ENCODE measurements at places on chromosomes 5 and 9.

GRCh38 chr9:93059011-93059714 lies 662 bp downstream of the SUSD3 start:
- no peak for DNase-seq

- no peak for DNase-seq
Observed at GRCh38 chr5:115542651-115543364, 1.8 kb downstream of the FEM1C start.

- no peak for DNase-seq
Observed at GRCh38 chr9:82553654-82554366, 509.1 kb downstream of the RASEF start.

DNA sequence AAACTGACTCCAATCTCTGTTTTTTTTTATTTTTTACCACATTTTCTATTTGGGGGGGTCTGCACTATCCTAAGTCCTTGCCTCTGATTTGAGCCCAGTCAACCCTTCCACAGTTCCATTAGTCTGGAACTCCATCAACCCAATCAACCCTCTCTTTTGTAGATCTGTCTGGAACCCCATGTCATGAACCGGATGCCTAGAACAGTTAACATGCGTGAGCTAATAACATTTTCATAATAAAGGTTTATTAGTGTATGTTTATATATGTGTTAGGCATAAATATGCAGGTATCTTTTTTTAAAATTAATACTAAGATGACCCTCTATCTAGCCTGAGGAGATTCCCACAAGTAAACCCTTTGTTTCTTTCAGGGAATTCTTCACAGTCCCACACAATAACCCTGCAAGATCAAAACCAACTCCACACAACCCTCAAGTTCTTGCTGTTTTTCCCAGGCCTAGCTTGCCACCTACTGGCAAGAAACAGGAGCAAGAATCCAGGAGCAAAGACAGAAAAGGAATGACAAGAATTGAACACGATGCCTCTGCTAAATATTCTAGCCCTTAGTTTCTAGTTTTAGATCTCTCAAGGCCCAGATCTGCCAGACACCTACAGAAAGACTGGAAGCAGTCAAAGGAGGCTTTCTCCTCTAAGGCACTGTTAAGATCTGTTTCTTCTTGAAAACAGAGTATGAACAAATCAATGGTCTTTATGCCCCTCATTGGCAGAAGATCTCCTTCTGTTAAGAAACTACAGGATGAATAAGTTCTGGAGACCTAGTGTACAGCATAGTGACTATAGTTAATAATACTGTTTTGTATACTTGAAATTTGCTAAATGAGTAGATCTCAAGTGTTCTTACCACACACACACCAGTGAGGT lies 100.4 kb downstream of the TRIM36 start:
- DNase-seq: peak; percentile 47

DNA sequence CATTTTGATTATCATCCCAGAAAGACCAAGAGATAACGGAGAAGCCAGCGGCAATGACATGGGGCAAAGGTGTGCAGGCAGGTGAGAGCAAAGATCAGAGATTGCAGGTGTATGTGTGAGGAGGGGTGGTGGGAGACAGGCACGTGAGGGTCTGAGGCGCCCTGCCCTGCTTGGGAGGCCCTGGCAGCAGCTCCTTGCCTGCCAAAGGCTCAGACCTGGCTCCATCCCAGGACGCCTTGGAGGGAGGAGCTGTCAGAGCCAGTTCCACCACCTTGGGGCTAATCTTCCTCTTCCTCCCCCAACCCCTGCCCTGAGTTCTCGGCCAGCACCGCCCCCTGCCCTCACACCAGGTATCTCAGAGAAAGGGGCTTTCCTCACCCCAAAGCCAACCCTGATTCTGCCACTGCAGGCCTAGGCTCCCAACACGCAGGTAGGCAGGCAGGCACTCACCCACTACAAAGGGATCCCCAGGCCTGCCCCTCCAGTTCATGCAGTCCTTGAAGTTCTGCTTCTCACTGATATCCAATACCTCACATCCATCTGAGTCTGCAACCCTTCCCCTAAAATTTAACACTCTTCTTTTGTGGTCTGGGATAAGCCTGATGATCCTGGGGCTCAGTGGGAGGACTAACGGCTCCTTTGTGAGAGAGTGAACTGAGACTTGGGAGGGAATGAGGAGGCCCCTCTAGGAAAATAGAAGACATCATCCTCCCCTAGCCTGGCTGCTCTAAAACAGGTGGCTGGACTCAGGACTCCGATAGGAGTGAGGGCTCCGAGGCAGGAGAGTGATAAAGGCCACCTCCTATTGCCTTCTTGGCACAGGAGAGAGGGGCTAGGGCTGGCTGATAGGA lies 1.8 kb downstream of the AQP3 start:
- DNase-seq: no peak

GRCh38 chr5:177154003-177154643 lies 20.6 kb downstream of the NSD1 start:
- no peak for DNase-seq

DNA sequence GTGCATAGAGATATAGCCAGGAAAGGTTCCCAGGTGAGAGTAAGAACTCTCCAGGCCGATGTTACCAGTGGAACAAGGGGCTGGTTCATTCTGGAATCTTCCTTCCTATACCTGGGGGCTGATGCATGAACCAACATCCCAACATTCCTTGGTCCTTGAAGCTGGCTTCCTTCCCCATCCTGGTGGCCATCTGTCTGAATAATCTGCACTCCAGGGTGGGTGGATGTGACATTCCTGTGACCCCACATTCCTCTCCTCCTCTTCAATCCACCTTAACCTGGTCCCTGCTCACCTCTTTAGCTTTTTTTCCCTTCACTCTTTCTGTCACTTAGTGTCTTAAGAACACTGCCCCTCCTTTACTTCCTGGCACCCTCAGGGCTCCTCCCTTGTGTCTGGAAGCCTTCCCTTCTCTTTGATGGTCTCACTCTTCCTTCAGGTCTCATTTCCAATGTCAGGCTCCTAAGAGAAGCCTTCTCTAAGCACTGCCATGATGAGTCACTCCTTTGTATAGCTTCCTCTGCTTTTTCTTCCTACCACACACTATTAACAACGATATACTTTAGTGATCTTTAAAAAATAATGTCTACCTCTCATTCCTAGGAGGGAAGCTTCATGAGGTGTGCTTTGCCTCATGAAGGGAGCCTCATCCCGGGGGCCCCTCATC lies 80.3 kb downstream of the BOD1 start:
- DNase-seq: no peak

DNA sequence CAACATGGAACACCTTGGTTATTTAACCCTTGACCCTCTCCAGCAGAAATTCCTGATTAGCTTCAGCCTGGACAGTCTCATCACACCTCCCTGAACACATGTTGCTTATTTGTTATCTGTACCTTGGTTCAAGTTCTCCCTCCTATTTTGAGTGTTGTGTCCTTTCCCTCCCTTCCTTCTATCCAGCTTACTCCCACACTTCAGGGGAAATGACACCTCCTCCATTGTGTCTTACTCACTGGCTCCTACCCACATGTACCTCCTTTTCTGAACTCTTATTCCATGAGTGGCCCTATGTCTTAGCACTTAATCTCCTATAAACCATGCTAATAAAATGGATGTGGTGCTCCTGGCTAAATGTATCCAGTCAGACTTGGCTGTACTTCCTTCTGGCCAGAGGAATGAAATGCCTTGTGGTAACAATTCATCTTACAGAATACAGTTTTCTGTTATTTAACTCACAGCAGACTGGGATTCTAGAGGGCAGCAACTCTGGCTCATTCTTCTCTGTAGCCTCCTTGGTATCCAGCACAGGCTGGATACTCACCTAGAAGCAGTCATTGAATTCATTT lies 11.2 kb downstream of the LIX1 start:
- DNase-seq: no peak

DNA sequence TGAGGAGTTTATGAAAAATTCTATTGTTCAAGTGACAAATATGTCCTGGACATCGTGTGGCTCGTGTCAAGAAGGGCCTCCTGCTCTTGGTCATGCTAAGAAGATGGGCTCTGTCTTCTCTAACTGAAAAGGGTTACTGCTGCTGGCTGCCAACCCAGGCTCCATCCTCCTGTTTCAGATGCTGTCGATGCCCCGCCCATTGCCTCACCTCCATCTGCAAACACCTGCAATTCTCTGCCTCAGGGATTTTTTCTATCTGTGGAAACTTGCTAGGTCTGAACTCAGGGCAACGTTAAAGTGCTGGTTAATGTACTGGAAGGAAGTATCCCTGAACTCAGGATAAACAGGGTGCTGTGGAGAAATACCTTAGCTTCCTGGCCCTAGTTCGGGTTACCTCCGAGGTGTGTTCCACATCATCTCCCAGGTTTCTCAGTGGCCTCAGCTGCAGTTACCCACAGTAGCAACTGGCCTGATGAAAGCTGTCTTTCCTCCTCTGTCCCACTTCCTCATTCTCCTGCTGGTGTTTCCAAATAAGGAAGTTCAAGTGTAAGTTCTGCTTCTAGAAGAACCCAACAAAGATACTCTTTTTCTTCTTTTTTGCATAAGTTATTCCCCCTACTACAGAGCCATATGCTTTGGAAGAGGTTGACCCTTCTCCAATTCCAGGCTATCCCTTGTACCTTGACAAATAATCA lies 151.7 kb upstream of the SMIM23 start:
- no peak for DNase-seq

GRCh38 chr5:110476164-110476563 lies 250.3 kb downstream of the TMEM232 start:
- no peak for DNase-seq
